ENCODE measurements at places on chromosomes 12 and 14.

GRCh38 chr14:29937116-29937515 lies 9.5 kb upstream of the PRKD1 start:
- no peak for DNase-seq

GRCh38 chr12:118884226-118884625 lies 97.1 kb upstream of the SRRM4 start:
- no peak for DNase-seq

- no peak for DNase-seq
These were observed 37.7 kb upstream of the SLC24A4 start for GRCh38 chr14:92285311-92285710.

DNA sequence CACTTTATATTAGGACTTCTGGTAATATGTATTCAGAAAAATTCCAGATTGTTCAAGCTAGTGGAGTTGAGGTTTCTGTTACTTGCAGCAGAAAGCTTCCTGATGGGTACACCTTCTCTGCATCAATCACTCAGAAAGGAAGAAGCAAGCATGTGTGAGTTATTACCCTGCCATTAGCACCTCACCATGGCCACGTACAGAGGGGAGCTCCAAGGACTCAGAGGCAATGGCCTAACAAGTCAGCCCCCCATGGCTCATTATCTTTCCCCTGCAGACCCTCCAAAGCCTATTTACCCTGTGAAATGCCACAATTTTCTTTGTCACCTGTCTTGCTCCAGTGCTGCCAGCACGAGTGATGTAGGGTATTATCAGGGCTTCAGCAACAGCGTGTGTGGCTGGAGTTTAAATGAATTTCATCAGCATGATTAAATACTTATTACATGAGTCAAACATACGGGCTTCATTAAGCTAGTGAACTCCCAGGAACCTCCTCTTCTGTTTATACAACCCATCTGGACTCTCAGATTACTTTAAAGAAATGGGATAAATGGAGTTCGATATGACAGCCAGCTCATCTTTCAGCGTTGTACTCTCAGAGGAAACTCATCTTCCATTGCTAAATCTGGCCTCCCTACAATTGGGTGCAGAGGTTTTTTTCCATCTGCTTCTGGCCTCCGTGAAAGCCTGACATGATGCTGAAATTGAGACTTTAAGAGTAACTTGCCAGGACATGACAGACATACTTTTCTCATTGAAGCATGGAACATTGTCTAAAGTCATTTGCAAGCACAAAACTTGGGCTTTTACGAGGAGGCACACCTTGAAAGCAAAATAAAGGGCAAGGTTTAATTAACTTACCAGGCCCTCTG lies 135.9 kb downstream of the TMEM30B start:
- DNase-seq = no peak

DNA sequence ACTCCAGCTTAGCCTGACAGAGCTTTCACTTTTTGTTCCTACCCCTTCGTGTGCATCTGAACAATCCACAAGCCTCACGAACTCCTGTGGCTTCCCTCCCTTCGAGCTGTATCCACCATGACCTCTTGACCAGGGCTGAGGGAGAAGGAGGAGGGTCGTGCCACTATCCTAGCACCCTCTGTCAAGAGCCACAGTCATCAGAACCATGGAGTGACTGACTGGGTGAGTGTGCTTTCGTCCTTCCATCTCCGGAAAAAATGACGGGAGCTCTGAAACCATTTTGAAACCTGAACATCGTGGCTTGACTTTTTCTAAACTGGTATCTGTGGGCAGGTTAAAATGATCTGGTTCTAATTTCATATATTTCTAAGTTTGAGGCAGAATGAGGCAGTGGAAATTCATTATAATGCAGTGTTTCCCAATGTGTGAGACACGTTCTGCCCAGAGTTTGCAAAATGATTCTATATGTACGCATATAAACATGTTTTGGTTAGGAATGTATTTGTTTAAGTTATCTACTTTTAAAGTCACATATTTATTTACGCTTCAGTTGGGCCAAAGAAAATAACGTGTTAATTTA lies 27.0 kb downstream of the IL26 start:
- DNase-seq = no peak

- no peak for DNase-seq
These were observed 1351.1 kb downstream of the TMEM121 start for GRCh38 chr14:106877517-106877916.

Data from erythroblast (primary cell).